Islet precursor cell (in vitro differentiated cells): ENCODE measurements at places on chromosomes 16 and 17.
A peak's percentile ranks its signal among the peaks of the same experiment; 100 is the strongest.

DNA sequence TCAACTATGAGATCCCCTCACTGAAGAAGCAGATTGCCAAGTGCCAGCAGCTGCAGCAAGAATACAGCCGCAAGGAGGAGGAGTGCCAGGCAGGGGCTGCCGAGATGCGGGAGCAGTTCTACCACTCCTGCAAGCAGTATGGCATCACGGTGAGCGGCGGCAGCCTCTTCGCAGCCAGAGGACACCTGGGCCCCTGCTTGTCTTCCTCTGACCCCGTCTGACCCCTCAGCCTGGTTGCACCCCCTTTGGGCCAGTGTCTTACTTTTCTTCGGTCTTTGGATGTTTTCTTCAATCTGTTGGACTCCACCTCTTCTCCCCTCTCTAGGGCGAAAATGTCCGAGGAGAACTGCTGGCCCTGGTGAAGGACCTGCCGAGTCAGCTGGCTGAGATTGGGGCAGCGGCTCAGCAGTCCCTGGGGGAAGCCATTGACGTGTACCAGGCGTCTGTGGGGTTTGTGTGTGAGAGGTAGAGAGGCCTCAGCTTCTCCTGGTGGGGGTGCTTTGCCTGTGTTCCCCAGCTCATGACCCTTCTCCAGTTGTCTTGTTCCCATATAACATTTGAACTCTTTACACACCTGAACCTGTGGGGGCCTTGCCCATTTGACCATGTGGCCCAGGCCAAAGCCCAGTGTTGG, 4.4 kb downstream of the CDK5RAP3 start:
- DNase-seq = peak; percentile 68

GRCh38 chr16:66260522-66261254, 105.8 kb upstream of the CDH5 start:
- DNase-seq = peak; percentile 40

- DNase-seq = no peak
Observed at GRCh38 chr17:6471531-6472465, 27.5 kb downstream of the PIMREG start.

DNA sequence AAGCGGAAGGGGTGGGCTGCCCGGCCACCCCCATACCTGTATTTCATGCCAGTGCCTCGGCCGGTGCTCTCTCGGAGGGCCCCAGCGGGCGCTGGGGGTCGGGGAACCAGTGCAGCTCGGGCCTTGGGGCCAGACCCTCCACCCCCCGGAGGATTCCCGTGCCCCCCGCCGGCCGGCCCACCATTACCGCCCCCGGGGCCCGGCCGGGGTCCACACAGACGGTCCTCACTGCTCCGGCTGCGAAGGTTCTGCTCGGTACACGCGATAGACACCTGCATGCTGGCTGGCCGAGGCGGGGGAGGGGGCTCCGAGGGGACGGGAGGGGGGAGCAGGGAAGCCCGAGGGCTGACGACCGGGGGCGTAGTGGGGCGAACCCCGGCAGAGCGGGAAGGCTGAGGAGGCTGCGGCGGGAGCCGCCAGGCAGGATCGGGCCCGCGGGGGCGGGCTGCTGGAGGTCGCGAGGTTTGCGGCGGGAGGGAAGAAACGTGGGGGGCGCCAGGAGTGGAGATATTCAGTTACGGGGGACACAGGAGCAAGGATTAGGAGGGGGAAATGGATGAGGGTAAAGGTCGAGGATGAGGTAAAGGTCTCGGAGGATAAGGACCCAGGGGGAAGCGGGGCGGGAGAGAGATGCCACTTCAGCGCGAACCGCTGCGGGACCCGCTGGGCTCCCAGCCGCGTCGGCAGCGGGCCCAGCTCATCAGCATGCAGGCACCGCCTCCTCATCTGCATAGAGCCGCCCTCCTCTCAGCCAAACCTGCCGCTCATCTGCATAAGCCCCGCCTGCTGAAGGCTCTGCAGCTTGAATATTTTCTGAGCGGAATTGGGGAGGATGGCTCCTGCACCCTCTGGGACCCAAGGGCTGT, at the start of gene KCNAB3:
TSS of gene KCNAB3 (minus strand) at position 699 of the 866 bp plus-strand sequence. CDS start at position 278, 421 bp downstream.
- DNase-seq = peak; percentile 91

GRCh38 chr17:39920218-39921210, 2.1 kb upstream of the GSDMB start:
- DNase-seq = no peak

DNA sequence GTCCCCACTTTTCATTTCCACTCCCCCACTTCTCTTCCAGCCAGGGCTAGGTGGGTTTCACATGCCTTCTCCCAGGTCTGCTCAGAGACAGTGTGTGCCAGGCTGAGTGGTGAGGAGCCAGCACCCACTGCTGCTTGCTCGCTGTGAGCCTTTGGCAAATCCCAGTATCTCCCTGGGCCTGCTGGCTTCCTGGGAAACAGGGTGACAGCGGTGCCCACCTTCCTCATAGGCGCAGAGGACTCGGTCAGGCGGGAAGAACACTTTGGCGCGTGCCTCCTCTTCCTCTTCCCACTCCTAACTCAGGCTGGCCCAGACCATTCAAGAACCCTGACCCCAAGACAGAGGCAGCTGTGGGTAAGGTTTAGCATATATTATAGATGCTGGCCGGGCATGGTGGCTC, 456 bp upstream of the PRSS53 start:
- DNase-seq = no peak

- no peak for DNase-seq
Observed at GRCh38 chr17:42818379-42818778, 5.7 kb downstream of the BECN1 start.

DNA sequence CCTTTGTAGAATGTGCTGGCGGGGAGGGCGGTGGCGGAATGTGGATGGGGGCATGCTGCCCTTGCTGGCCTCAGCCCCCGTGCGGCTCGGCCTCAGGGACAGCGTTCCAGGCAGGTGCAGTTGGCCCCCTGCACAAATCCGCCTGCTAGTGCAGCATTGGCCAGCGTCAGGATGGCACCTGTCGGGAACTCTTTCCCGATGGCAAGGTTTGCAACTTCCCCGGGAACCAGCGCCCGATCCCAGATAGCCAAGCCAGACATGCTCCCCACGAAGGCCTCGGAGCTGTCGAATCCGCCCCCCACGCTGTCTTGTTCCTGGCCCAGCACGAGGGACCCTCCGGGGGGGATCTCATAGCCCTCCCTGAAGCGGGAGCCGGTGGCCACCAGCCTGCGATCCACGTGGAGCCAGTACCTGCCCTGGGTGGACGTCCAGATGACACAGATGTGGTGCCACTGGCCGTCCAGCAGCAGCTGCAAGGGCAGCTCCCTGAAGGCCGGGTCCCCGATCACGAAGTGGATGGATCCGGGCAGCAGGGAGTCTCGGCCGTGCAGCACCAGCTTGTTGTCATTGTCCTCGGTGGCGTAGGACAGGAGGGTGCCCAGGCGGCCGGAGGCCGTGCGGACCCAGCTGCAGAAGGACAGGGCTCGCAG, 2.8 kb downstream of the PTX4 start:
- no peak for DNase-seq

DNA sequence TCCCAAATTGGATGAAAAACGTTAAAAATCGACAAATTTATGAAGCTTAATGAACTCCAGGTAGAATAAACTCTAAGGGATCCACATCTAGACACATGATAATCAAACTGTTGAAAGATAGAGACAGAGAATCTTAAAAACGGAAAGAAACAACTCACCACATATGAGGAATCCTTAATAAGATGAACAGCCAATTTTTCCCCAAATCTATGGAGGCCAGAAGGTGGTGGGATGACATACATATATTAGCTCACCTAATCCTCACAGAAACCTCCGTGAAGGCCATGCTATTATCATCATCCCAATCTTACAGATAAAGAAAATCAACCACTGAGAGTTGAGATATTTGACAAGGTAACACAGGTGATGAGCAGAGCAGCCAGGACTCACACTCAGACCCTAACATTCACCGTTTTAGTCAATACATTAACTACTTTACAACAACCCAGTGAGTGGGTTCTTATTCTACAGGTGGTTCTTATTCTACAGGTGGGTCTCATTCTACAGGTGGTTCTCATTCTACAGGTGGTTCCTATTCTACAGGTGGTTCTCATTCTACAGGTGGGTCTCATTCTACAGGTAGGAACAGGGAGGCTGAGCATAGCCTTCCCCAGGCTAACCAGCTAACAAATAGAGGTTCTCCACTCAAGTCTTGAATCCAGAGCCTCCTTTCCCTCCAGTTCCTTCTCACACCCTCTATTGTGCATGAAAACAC, 4.8 kb downstream of the CACNG1 start:
- no peak for DNase-seq

DNA sequence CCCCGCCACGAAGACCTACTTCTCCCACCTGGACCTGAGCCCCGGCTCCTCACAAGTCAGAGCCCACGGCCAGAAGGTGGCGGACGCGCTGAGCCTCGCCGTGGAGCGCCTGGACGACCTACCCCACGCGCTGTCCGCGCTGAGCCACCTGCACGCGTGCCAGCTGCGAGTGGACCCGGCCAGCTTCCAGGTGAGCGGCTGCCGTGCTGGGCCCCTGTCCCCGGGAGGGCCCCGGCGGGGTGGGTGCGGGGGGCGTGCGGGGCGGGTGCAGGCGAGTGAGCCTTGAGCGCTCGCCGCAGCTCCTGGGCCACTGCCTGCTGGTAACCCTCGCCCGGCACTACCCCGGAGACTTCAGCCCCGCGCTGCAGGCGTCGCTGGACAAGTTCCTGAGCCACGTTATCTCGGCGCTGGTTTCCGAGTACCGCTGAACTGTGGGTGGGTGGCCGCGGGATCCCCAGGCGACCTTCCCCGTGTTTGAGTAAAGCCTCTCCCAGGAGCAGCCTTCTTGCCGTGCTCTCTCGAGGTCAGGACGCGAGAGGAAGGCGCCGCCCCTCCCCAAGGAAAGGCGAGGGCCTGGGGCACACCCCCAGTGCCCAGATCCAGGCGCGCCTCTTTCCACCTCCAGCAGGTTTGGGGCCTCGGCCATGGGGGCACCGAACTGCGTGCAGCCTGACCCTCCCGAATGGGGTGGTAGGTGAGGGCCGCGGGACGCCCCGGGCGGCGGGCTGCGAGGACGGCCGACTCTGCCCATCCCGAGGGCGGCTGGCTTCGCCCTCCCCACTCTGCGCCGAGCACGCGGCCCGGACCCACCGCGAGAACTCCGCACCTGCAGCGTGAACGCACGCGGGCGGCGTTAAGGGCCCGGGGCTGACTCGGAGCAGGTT, 664 bp downstream of the HBQ1 start:
- DNase-seq = peak; percentile 87

DNA sequence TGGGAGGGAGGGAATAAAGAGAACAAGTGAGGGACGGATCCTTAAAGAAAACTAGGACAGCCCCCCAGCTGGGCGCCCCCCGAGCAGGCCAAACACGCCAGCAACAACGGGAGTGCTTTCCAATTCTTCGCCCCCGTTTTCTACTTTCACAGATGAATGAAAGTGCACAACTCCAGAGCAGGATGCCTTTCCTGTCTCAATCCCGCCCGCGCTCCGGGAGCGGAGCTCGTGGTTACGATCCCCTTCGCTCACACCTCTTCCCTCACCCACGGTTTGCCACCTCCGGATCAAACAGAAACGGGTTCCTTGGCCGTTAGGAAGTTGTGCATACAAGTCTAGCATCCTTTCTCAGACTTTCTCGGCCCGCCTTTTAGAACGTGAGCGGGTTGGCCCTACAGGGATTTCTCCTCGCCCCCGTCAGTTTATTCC, 680 bp downstream of the SKA2 start:
- peak; percentile 83 for DNase-seq

DNA sequence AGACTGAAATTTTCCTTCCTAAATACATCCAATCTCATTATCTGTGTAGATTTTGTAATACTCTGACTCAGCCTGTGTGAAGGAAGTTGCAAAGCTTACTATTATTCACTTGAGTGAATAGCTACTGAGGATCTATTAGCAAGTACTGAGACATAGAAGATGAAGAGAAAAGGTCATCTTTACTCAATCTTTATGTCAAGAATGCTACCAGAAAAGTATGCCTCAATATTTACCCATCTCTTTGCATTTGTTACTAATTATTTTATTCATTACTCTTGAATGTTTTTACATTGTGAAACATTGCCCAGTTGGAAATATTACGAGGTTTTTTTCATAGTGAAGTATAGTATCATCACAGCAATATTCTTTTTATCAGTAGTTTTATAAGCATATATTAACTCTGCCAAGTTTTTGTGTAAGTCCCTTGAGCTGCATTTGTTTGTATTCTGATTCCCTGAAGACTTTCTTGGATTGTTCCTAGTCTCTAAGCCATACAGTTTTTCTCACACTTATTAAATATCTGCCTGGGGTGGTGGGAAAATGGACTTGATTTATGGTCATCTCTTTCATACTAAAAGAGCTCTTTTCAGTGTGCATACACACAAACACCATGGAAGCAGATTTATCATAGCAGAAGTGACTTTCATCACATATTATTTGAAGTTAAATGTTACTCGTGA, 110.4 kb downstream of the MRTFB start:
- no peak for DNase-seq

DNA sequence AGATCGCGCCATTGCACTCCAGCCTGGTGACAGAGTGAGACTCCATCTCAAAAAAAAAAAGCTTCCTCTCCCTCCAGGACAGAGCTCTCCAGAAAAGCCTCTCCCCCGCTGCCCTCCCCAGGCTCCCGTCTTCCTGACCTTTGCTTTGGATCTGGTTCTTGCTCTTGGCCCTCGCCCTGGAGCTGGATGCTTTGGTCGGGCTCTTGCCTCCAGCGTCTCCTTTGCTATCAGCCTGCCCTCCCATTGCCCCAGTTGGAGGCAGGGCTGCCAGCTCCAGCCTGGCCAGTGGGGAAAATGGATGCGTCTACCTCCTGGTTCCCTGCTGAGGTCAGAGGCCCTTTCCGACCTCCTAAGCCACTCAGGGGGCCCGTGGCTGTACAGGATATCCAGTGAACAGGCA, 35.9 kb downstream of the TRARG1 start:
- DNase-seq = no peak

DNA sequence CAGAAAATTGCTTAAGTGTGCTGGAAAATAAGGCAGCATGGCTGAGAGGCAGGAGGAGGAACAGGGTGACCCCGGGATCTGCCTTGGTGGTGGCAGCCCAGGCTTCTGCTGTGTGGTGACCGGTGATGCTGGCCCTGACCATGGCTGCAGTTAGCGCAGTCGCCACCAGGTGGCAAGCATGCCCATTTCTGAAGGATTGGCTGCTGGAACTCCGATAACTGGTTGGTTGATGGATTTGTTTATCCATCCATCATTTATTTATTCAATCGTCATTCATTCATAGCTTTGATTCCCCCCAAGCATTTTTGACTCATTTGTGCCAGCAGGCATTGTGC, 29.1 kb upstream of the ITGA3 start:
- DNase-seq = peak; percentile 94
